ENCODE measurements at places on chromosomes 3 and 15. TPM values are rescaled to one million over a fixed set of nuclear protein-coding genes. Genes with fewer than 3 reads are reported as not detected.

MGA gene
- total RNA-seq = 22.9 TPM

BRPF1 gene
- total RNA-seq = 18.7 TPM

EFHB gene
- 0.68 TPM for total RNA-seq

SLC22A14 gene
- not detected for total RNA-seq

ARPIN gene
- total RNA-seq = 46.7 TPM
